ENCODE measurements at places on chromosomes 2 and 18. TPM values are rescaled to one million over a fixed set of nuclear protein-coding genes. Genes with fewer than 3 reads are reported as not detected.
A peak's percentile ranks its signal among the peaks of the same experiment; 100 is the strongest.

DNA sequence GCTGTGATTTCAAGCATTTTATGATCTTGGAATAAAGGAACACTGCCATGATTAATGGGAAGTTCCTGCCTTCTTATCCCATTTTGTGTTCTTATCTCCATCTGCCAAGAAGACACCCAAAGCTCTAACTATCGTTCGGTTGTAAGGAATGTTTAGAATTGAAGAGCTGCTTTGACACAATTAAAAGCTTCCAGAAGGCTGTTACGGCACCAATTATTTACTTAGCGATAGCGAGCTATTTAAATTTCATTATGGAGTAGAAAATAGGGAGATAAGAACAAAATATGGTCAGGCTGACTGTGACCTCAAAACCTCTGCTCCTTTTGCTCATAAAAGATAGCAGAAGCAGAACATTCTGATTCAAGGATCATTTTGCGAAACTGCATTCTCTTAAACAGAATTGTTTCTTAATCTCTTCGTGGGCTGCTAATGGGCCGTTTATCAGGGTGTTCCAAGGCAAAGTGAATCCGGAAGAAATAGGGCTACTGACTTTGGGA is 101.6 kb downstream of the SLC4A3 start:
- no peak overlapping the region for H3K4me3 ChIP-seq
- no peaks in the 10 kb centered on the region for H3K36me3 ChIP-seq
- no peak for DNase-seq

- H3K36me3 ChIP-seq, result no peaks in the 10 kb centered on the region
- no peaks in the 10 kb centered on the region for H3K4me1 ChIP-seq
- no peaks in the 10 kb centered on the region for H3K27me3 ChIP-seq
- DNase-seq, result no peak
These were observed 827.9 kb downstream of the TSN start for GRCh38 chr2:122583159-122583917.

- no peak overlapping the region for H3K4me3 ChIP-seq
- H3K4me1 ChIP-seq, result no peaks in the 10 kb centered on the region
- H3K36me3 ChIP-seq, result no peaks in the 10 kb centered on the region
- DNase-seq, result no peak
These were observed 1933.6 kb upstream of the LRRTM1 start for GRCh38 chr2:82237994-82238662.

- no peaks in the 10 kb centered on the region for H3K36me3 ChIP-seq
- no peaks in the 10 kb centered on the region for H3K27me3 ChIP-seq
- no peak for DNase-seq
- no peak overlapping the region for H3K27ac ChIP-seq
- H3K4me3 ChIP-seq, result no peak overlapping the region
- peaks cover 10% of the 10 kb centered on the region for H3K4me1 ChIP-seq
These were observed 53.9 kb downstream of the BMP10 start for GRCh38 chr2:68817306-68817705.

DNA sequence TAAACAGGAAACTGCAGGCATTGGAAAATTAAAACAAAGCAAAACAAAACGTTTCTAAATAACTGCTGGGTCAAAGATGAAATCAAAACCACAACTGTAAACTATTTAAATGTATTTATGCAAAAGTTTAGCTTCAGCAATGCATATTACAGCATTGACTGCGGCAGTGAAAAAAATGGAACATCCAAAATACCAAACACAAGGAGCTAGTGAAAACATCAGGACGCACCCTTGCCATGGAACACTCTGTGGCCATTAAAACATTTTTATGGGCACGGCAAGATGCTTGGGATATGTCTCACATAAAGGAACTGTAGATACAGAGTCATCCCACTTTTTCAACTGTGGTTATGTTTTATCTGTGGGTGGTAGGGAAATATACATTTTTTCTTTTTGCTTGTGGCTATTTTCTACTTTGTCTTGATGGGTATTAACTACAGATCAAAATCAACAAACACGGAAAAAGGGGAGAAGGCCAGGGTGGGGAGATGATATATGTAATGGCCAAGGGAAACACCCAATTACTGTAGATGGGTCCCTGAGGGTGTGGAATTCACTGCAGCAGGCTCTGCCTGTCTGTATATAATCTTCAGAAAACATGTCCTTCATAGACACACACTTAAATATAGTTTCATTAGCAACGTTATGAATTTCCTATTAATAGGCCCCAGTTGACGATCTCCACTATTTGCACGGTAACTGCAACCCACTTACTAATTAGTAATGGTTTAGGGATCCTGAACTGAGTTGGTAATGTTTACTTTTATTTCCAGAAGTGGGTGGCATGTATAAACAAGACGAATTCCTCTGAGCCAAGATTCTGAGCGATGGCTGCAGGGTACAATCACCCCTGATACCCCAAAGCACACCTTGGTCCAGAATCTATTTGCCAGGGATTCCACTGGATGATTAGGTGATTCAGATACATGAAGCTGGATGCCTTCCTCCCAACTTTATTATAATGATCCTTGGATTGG is 110.5 kb downstream of the ACKR3 start:
- no peaks in the 10 kb centered on the region for H3K36me3 ChIP-seq
- no peak overlapping the region for H3K27ac ChIP-seq

DNA sequence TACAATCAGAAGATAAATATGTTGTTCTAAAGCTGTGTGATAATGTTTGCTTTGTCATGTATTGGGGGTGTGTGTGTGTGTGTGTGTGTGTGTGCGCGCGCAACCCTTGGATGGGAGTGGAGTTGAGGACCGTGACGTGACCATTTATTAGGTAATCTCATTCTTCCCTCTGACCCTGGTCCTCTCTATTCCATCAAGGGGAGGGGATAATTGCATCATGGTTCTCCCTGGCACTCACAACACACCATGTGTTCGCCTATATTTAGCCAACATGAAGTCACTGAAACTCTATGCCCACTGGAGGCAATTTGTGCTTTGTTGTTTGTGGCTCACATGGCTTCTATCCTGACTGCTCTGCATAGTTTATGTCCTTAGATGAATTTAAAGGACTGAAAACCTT is 79.8 kb upstream of the LRPPRC start:
- peaks cover 5% of the 10 kb centered on the region for H3K4me1 ChIP-seq
- H3K36me3 ChIP-seq, result no peaks in the 10 kb centered on the region
- H3K27ac ChIP-seq, result peak overlapping the region; percentile 79
- H3K27me3 ChIP-seq, result no peaks in the 10 kb centered on the region
- H3K4me3 ChIP-seq, result no peak overlapping the region
- DNase-seq, result peak; percentile 75

GRCh38 chr18:67932271-67932670 is 415.8 kb upstream of the DSEL start:
- H3K4me1 ChIP-seq, result no peaks in the 10 kb centered on the region
- no peaks in the 10 kb centered on the region for H3K27me3 ChIP-seq
- H3K27ac ChIP-seq, result no peak overlapping the region

DNA sequence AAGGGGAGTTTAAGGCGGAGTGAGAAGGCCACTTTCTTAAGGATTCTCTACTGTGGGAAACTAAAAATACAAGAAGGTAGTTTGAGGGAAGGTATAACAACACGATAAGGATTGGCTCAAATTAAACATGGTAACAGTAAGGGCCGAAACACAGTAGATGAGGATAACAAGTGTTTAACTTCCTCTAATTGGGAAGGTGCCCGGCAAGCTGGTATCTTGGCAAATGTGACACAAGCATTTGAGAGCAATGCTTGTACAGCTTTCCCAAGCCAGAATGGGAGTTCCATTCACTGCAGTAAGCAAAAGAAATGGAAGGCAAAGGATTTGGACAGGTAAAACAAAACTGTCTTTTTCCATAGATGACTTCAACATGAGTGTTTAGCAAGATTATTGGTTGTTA is 19.8 kb downstream of the USP40 start:
- DNase-seq, result no peak
- no peak overlapping the region for H3K4me3 ChIP-seq
- no peaks in the 10 kb centered on the region for H3K27me3 ChIP-seq
- no peak overlapping the region for H3K27ac ChIP-seq
- peaks cover 18% of the 10 kb centered on the region for H3K36me3 ChIP-seq
- H3K4me1 ChIP-seq, result no peaks in the 10 kb centered on the region

HDAC4 gene
- 15.0 TPM for total RNA-seq

ERBB4 gene
- total RNA-seq, result 12.7 TPM

IL18RAP gene
- total RNA-seq, result 0.35 TPM

C1QL2 gene
- total RNA-seq, result not detected
